Stimulated activated CD4-positive, alpha-beta T cell treated with anti-CD3 and anti-CD28 coated beads, Interleukin-12 subunit alpha, Interleukin-12 subunit beta, amount 100 ng/mL, for 24 hours (primary cell): ENCODE measurements at places on chromosomes 3 and 15.

DNA sequence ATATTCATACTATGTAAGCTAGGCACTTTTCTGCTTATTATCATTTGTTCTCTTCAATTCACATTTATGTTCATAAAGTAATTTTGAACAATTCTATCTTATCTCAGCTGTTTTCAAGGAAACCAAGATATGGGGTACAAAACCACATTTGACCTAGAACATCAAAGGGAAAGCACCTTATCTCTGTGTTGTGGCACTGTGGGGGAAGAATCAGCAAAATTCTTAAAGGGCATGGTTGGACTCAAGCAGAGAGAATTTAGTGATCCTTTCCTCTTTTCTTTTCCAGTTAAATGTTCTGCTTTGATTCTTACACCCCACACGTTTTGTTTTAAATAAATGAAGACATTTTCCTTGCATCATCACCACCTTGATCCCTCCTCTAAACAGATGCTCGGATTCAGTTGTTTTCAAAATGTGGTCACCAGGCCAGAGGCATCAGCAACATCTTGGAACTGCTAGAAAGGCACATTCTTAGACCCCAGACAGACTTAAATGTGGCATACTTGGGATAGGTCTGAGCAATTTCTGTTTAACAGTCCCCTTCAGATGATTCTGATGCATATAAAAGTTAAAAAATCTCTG is 128.4 kb upstream of the TP63 start:
- DNase-seq = no peak

DNA sequence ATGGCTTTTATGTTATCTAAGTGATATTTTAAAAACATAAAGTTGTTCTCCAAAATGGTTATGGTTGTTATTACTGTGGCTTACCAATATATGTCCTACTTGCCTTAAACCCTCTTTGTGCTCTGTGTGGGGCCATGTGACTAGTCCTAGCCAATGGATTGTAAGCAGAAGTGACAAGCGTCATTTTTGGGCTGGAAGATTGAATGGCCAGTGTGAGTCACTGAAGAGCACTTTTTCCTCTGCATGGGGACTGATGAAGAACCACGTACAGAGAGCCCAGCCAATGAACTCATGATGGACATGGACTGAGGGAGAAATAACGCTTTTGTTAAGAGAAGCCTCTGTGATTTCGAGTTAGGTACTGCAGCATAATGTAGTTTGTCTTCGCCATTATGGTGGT is 332.7 kb downstream of the EDEM1 start:
- DNase-seq = no peak

- no peak for DNase-seq
Measured at GRCh38 chr3:105398437-105398836, 31.7 kb downstream of the ALCAM start.

GRCh38 chr3:138944654-138944928 is 2.3 kb downstream of the FOXL2 start:
- DNase-seq = no peak

GRCh38 chr3:125679258-125679657 is 84.0 kb upstream of the OSBPL11 start:
- DNase-seq = no peak

DNA sequence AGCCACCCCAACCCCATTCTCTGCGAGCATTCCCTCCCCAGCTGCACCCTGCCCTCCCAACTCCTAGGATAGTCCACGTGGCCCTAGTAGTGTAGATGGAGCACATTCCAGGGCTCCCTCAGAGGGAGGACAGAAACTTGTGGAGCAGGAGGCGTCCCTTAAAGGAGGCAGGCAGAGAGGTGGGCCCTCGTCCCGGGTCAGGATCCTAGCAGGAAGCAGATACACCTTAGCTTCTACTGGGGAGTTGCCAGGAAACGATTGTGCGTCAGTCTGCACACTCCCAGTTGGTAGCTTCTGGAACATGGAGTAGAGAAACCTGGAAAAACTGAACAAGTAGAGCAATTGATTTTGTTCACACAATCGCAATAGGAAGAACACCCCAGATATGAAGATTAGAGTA is 43.9 kb upstream of the KLHL25 start:
- no peak for DNase-seq

DNA sequence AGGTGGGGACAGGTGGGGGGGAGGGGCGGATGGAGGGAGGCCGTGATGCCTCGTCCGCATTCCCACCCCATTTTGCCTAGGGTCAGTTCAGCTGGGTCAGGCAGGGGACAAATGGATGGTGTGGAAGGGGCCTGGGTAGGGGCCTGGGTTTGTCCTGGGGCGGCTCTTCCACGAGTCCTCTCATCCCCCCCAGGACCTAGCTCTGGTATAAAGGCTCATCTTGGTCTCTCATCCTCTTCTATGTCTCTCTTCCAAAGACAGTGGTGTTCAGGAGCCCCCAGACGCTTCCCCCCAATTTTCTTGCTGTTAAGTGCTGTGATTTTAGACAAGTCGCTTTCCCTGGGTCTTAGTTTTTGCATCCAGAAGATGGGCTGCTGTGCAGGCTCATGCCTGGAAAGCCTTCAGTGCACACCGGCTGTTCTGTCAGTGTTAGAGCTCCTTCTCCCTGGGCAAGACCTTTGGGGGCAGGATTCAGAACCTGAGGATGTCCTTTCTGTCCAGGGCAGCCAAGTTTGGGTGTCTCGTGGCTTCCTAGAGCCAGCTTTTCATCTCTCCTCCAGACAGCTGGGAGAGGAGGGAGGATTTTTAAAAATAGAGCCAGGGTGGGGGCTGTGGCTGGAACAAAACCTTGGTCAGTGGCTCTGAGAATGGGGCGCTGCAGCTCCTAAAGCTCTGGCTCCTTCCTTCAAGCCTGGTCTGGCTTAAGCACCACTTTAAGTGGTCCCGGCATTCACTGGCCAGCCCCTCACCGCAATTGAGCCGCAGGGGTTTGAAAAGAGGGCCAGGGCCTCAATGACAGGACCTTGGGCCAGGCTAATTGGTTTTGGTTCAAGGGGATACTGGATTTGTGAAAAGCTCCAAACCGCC is 37.7 kb upstream of the POLG start:
- DNase-seq = no peak

DNA sequence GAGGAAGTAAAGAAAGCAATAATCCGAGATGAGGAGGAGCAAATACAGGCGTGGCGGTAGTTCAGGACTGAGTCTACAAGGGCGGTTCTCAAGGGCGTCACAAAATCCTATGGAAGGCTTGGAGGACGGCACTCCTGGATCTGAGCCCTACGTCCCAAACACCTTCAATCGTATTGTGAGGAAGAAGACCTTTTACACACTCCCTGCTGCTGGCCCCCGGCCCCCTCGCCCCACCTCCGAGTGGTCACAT is 747 bp downstream of the PLD1 start:
- no peak for DNase-seq

DNA sequence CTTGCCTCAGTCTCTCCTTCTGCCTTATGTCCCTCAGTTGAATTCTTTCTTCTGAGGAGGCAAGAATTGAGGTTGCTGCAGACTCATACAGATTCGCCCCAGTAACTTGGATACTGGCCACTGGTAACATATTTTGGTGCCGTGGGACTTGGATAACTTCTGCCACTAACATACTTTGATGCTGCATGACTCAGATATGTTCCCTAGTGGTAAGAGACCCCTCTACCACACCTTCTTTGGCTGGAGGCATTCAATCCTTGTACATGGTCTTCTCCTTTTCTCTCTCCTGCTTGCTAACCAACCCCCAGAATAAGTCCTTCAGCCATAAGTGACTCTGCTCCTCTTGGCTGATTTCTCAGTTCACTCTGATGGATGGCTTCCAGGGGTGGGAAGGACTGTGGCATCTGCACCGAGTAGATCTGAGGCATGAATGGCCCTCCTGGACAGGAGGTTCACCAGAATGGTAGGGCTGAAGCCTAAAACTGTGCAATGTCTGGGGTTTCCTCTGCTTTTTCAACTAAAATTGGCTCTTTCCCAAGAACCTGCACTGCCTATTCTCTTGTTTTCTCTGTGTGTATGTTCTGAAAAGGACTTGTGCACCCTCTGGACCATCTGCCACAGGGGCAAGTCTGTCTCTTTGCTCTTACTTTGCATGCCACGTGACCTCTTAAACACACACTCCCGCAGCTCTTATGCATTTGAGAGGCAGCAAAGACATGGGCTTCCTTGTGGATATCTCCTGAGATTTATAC is 55.5 kb upstream of the FSTL1 start:
- no peak for DNase-seq

DNA sequence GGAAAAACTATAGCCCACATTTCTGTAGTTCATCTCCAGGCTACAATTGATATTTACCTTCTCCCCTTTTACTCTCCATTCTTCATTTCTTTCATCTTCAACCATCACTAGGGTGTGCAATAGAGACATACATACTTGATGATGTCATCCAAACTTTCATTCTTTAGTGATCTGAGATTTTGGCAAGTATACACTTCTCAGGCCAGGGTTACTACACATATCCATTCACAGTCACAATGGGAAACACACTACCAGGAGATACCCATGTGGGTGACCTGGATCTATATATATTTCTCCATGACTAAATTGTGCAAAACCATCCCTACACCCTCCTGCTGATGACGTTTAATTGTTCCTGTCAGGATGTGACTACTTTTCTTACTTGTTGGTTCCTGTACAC is 769.5 kb upstream of the DPPA4 start:
- DNase-seq = no peak

GRCh38 chr3:79005084-79005483 is 762.7 kb downstream of the ROBO1 start:
- no peak for DNase-seq

- no peak for DNase-seq
Measured at GRCh38 chr15:59711451-59712243, 22.5 kb upstream of the BNIP2 start.

- DNase-seq = no peak
Measured at GRCh38 chr3:123037015-123037375, 9.4 kb upstream of the SEMA5B start.

GRCh38 chr3:188951734-188952133 is 220.0 kb upstream of the TPRG1 start:
- no peak for DNase-seq

GRCh38 chr15:89575656-89576416 is 567 bp downstream of the TICRR start:
- DNase-seq = peak; percentile 17

- no peak for DNase-seq
Measured at GRCh38 chr15:34613301-34613700, 29.9 kb upstream of the GOLGA8B start.

DNA sequence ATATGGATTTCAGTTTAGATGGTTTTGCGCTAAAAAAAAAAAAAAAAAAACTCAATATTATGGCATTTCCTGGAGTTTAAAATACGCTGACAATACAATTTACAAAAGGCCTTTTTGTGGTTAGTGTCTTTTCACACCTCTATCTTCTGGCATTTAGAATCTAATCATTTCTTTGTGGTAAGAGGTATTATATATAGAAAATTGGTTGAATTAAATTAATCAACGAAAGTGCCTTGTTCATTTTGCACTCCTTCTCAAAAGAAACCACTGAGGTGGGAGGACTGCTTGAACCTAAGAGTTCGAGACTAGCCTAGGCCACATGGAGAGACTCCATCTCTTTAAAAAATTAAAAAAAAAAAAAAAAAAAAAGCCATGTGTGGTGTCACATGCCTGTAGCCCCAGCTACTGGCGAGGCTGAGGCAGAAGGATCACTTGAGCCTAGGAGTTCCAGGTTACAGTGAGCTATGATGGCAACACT is 90.0 kb upstream of the ICE2 start:
- no peak for DNase-seq

DNA sequence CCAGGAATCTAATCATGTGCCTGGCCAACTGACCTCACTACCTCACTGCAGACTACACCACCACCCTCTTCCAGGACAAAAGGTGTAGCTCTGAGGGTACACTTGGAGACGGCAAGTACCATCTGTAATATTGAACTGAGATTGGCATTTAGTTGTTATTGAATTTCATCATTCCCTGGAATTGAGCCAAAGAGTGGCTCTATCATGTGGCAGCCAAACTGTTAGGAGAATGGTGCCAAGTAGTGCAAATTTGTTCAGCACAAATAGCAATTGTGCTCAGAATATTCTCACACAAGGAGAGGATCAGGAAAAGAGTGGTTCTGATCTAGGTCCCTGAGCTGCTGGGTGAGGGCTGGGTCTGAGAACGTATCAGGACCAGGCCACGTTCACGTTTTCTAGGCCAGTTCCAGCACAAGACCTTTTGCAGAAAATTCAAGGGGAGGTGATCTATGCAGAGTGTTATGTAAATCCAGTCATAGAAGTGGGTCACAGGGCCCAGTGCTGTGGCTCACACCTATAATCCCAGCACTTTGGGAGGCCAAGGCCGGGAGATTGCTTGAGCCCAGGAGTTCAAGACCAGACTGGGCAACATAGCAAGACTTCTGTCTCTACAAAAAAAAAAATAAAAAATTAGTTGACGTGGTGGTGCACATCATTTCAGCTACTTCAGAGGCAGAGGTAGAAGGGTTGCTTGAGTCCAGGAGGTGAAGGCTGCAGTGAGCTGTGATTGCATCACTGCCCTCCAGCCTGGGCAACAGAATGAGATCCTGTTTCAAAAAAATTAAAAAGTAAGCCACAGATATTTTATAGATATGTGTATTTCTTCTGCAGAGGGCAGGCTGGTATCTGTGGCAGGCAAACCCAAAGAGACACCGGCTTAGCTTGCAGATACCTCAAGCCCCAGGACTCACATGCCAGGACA is 31.9 kb upstream of the CFAP161 start:
- DNase-seq = no peak

GRCh38 chr15:67839499-67839928 is 331 bp downstream of the RNU6-1 start:
- no peak for DNase-seq

GRCh38 chr3:44612678-44613077 is 12.2 kb upstream of the ZNF197 start:
- DNase-seq = no peak

DNA sequence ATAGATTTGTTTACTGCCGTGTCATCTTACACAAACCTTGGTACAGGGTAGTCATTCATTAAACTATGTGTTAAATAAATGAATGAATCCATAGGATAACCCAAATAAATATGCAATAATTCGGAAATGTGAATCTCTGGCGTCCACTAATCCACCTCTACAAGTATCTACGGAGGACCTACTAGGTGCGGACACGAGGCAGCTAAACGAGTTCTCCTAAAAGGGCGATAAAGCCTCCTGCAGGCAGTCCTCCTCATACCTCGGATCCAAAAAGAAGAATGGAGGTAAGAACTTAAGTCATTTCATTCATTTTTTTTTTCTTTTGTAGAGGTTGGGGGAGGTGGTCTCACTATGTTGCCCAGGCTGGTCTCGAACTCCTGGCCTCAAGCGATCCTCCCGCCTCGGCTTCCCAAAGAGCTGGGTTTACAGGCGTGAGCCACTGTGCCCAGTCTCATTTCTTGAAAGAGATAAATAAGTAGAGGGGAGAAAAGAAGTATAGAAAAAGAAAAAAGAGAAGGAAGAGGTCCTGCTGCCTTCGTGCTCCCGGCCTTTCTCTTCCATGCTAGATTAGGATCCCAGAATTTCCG is 706 bp upstream of the RPL35A start:
- DNase-seq = no peak

DNA sequence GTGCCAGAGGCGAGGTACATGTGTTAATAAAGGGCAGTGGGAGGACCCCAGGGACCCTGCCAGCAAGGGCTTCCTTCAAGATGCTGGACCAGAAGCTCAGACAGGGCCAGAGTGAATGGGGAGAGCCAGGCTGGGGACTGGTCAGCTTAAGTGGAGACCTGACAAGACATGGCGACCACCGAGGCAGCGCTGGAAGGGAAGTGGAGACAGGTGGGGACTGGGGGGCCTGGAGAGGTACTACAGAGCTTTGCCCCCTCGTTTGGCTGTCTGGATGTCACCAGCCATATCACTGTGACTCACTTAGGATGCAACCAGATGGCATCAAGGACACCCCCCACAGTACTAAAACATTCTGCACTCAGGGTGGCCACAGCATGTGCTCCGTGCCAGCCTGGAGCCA is 97.9 kb downstream of the ADCY5 start:
- no peak for DNase-seq

GRCh38 chr3:141275973-141276372 is 44.3 kb downstream of the PXYLP1 start:
- no peak for DNase-seq
